ENCODE measurements at places on chromosomes 6 and 20.
A peak's percentile ranks its signal among the peaks of the same experiment; 100 is the strongest.

GRCh38 chr6:170102582-170103481 lies 188.0 kb downstream of the DLL1 start:
- no peak for DNase-seq

DNA sequence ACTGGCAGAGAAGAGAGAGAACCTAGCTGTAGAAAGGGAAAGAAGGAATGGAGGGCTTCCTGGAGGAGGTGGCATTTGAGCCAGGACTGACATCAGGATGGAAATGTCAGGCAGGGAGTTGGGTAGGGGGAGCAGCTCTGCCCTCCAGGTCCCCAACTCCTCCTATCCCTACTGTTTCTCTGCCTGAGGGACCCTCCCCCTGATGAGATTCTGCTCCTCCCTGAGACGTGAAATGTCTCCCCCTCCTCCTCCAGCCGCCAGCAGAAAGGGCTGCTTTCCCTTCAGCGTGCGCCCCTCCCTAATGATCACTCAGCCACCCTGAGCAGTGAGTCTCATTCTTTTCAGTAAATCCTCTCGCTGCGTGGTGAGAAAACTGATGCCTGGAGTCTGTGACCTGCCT lies 40.6 kb downstream of the HLA-DPB1 start:
- no peak for DNase-seq

DNA sequence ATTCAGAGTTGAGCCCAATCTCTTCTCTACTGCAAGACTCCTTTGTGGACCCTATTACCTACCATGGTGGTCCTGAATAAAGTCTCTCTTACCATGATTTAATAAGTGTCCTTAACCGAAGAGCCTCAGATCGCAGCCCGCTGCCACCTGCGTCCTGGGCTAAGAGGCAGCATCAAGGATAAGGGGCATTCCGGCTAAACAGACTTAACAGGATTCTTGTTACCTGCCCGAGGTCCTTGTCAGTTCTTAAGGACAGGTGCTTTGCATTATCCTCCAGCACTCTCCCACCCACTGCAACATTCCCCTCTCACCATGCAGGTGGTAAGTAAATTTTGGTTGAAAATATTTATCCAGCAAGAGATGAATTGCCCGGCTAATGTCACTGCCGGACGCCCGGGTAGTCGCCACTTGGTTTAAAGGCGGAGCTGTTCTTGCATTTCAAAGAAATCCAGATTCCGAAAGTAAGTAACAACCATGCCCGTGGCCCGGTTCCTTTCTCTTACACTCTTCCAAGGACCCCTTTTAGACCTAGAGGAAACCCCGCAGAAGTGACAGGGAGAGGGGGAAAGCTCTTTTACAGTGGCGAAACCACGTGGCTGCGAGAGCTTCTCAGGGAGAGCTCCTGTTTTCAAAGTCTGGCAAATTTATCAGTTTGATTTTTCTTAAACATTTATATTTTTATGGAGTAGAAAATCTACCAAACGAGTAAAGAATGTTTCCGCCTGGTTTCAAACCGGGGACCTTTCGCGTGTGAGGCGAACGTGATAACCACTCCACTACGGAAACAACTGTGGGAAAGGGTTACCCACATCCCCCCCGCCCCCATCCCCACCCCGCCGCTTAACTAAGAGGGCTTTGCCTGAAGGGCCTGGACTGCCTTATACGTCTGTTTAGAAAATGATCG lies 41.9 kb upstream of the PRSS16 start:
- DNase-seq: peak; percentile 23

GRCh38 chr6:8562125-8562524 lies 126.8 kb upstream of the SLC35B3 start:
- DNase-seq: no peak

DNA sequence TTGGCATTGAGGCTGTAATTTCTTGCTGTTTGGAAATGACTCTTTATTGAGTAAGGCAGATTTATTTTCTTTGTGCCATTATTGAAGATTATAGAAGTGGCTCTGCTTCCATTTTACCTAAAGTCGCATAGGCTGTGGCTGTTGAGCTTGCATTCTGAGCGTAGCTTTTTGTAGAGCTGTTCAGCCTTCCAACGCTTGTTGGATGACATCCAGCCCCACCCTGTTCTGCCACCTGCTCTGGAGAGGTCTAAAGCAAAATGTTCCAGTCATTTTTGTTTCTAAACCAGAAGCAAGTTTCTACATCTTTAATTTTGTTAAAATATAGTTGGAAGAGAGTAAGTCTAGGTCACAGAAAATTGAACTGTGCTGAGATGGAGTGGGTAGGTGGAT lies 24.4 kb downstream of the UST start:
- no peak for DNase-seq

GRCh38 chr6:43806043-43806757 lies 36.2 kb downstream of the VEGFA start:
- no peak for DNase-seq

GRCh38 chr6:42781796-42782688 lies at the start of gene BICRAL:
TSS of gene BICRAL (plus strand) at chr6:42782052. CDS start at chr6:42822023, 39,971 bp downstream.
- DNase-seq: peak; percentile 64

DNA sequence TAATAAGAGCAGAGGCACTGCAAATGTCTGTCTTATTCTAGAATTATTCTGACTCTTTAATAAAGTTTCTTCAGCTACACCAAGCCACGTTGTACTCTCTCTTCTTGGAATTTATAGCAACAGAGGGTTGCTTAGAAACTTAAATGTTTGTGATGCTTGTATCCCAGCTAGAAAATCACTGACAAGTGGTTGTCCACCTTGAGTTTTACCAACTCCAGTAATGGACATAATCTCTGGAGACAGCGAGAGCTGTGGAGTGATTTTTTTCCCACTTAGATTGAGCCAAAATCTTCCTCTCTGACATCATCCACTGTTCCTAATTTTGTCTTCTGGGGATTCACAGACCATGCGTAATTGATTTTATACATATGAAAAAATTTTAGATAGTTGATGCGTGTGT lies 8.0 kb downstream of the ECT2L start:
- DNase-seq: no peak

- no peak for DNase-seq
Observed at GRCh38 chr6:315226-315625, 22.9 kb downstream of the DUSP22 start.
